ENCODE measurements at places on chromosomes 16 and 17. TPM values are rescaled to one million over a fixed set of nuclear protein-coding genes. Genes with fewer than 3 reads are reported as not detected.

Gene CACNG5
- total RNA-seq, result 0.98 TPM

Gene CD300LG
- not detected for total RNA-seq

Gene TBC1D3B
- total RNA-seq, result 2.0 TPM

Gene NPIPA2
- total RNA-seq, result not detected

Gene CNTD1
- total RNA-seq, result 1.5 TPM

Gene CDYL2
- total RNA-seq, result 7.6 TPM

Gene CCL14
- not detected for total RNA-seq

Gene TNS4
- not detected for total RNA-seq

Gene HAP1
- total RNA-seq, result under 0.01 TPM

Gene EPX
- not detected for total RNA-seq

Gene KIF2B
- not detected for total RNA-seq

Gene TMC7
- 3.0 TPM for total RNA-seq
